ENCODE measurements at places on chromosomes 2 and 18.

DNA sequence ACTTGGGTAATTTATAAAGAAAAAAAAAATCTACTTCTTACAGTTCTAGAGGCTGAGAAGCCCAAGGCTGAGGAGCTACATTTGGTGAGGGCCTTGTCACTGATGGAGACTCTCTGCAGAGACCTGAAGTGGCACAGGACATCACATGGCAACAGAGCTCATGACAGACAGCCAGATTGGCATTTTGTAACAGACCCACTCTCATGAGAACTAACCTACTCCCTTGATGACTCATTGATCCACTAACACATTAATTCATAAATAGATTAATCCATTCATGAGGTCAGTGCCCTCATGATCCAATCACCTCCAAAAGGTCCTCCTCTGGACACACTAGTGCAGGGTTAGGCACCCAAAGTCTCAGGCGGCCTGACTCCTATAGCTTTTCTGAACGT is 318.4 kb downstream of the GULP1 start:
- DNase-seq = no peak

GRCh38 chr2:236641051-236641726 is 71.6 kb downstream of the ACKR3 start:
- no peak for DNase-seq

- DNase-seq = no peak
Observed at GRCh38 chr2:100704711-100705110, 115.2 kb upstream of the NPAS2 start.

DNA sequence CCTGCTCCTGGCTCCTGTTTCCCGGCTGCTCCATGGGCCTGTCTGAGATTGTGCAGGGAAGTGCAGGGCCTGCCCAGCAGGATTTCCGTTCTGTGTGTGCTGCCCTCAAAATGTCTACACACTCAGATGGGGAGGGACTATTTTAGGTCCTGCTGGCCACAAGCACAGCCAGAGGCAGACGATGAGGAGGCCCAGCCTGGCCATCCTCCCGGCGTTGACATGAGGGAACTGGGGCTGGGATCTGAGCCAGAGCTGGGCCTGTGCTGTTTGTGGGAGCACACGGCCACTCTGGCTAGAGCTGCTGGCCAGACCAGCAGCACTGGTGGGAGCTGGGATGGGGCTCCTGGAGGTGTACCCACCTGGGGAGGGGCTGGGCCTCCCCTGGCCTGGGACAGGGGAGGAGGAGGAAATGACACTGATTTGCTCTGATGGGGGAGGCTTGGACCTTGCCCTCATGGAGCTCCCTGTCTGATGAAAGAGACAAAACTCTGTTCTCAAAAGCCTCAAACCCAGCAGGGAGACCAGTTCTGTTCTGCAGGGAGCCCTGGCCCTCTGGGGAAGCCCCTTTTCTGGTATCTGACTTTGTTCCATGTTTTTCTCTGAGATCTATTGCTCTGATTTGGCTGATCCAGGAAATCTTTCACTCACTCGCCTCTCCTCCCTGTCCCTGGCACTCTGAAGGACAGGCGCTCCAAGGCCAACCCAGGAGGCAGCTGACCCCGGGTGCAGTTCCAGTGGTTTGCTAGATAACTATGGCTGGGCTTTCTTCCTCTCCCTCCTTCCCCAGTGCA is 161.8 kb downstream of the DYSF start:
- DNase-seq = no peak

DNA sequence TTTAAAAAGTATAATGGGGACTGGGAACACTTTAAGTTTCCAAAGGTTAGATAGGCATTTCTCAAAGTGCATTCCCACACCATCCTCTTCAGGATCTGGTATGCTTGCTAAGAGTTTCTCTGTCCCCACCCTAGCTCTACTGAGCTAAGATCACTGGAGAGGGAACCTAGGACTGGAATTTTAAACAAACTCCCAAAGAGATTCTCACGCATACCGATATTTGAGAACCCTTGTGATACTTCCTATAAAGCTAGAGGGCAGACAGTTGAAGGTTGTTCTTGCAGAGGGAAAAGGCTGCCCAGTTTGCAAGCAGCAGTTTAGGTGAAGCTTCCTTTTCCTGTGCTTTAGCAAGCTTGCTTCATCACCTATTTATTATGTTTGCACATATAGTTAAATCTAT is 3.6 kb downstream of the CNRIP1 start:
- DNase-seq = no peak
